ENCODE measurements at places on chromosomes 3 and 15.

DNA sequence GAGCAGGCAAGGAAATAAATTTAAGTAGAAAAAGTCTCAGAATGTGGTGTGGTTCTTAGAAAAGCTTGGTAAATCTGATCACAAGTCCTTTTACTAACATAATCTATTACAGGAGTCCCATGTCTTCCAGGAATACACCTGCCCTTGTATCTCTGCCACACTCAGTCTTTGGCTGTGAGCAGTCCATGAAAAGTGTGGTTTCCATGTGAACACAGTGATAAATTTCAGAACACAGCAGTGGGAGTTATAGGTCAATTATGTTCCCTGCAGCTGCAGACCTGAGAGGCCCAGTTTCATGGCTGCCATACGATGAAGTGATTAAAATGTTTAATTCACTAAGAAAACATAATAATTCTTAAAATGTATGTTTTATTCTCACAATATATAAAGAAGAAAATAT is 366.9 kb upstream of the STAC start:
- no peak for DNase-seq

GRCh38 chr3:81650187-81650586 is 111.3 kb downstream of the GBE1 start:
- no peak for DNase-seq

GRCh38 chr3:89527736-89528305 is 420.4 kb downstream of the EPHA3 start:
- DNase-seq: no peak

GRCh38 chr3:174784206-174784934 is 74.8 kb upstream of the NAALADL2 start:
- DNase-seq: no peak

DNA sequence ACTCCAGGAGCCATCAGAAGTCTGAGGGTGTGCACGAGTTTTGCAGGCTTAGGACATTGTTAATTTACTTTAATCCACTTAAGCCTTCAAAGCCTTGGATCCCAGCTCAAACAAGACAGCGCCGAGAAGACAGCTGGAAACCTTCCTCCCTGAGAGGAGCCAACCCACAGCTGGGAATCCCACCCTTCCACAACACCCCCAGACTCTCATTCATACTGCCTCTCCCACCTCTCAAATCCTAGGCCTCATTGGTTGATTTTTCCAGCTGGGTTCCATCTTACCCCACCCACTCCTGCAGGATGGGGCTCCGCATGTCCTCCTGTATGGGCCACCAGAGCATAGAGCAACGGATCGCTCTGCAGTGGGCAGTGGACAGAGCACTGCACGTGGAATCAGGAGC is 80.4 kb downstream of the SEMA5B start:
- peak; percentile 55 for DNase-seq

DNA sequence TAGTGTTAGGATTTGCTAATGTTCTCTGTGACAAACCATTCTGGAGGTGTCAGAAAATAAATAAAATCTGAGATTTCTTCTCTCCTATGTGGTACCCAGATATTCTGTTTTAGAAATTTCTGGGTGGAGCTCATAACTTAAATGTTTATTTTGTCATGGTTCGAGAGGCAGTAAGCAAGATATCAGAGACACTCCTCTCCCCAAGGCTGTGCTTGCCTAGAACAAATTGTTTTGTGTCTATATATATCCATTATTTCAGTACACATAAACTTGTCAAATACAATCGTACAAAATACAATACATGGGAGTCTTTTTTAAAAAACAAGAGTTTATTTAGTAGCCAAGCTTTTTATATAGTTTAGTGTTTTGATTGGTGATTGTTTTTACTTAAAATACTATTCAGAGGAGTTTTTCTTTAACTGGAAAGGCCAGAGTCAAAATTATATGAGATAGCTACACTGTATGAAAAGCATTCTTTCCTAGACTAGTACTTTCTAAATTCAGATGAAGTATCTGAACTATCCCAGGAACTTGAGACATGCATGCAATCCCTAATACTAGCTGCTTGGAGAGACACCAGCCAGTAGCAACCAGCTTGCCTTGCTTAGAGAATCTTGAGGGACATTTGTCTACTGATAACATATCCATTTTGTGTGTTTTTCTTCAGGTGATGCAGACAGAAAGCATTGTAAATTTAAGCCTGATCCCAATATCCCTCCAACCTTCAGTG is 4.7 kb downstream of the EXOG start:
- DNase-seq: no peak

DNA sequence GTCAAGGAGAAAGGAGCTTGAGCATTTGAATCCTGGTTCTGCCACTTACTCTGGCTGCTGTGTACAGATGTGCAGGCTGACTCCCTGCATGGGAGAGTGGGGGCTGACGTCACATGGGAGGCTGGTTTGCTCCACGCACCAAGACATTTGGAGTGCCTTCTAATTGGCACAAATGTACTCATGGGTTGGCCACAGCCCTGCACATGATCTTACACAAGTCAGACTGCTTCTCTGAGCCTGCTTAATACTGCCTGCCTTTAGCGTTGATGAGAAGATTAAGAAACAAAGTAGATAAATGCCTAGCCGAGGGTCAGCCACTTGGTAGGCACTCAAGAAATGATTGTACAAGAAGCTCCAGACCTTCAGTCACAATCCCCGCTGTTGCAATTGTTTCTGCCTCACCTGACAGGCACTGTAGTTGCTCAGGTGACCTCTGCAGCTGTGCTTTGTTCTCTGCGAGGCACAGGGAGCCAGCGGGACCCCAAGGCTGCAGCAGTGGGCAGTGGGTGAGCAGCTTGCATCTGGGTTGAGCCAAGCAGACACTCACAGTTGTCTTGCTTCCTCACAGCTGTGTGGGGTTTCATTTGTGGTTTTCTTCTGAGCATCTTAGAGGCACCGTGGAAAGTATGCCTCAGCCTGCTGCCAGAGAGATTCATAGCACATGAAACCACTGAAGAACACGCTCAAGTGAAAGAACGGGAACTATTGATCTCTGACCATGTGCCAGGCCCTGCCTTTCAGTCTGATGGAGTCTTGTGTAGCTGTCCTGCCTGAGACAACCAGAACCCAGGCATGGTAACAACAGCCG is 33.1 kb downstream of the GRK7 start:
- no peak for DNase-seq

GRCh38 chr15:67918205-67918861 is 78.5 kb upstream of the RNU6-1 start:
- no peak for DNase-seq

DNA sequence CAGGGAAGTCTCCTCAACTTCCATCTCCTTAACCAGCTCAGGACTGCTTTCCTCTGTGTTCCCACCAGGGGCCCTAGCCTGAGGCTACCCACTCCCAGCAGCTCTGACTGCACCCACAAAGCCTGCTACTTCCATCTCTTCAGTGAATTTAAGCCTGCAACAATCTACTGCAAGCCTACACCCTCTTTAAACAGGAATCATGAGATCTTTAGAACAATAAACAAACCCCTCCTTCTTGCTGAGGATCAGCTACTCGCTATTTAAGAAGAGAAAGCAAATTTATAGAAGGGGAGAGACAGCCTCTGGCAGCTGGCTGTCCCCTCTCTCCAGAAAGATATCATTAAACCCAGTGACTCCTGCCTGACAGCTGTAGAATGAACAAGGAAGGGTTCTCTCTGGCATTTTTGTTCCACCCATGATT is 51.9 kb downstream of the ARHGAP31 start:
- DNase-seq: no peak

- DNase-seq: no peak
Measured at GRCh38 chr15:40368719-40369473, 10.9 kb downstream of the DISP2 start.
